ENCODE measurements at places on chromosomes 11 and 22.
A peak's percentile ranks its signal among the peaks of the same experiment; 100 is the strongest.

- no peaks in the 10 kb centered on the region for H3K36me3 ChIP-seq
- peaks cover 81% of the 10 kb centered on the region for H3K27me3 ChIP-seq
- no peak within 1 kb of the TSS for H3K27ac ChIP-seq
- peaks cover 5% of the 10 kb centered on the region for H3K4me1 ChIP-seq
- peak; percentile 85 for DNase-seq
- peak within 1 kb of the TSS; percentile 41 for H3K4me3 ChIP-seq
Measured at GRCh38 chr11:13008625-13009475, at the start of gene RASSF10. Gene RASSF10 (plus strand): TSS chr11:13009316. CDS start chr11:13009577, 261 bp downstream.

GRCh38 chr11:121489823-121490222 lies 37.1 kb upstream of the SORL1-AS1 start:
- DNase-seq: no peak
- peaks cover 6% of the 10 kb centered on the region for H3K36me3 ChIP-seq
- H3K4me3 ChIP-seq: no peak overlapping the region
- no peaks in the 10 kb centered on the region for H3K4me1 ChIP-seq

- no peak overlapping the region for H3K27ac ChIP-seq
- no peak overlapping the region for H3K4me3 ChIP-seq
- DNase-seq: no peak
- peaks cover 42% of the 10 kb centered on the region for H3K27me3 ChIP-seq
Measured at GRCh38 chr22:20386336-20386735, 7.6 kb upstream of the ZNF74 start.

DNA sequence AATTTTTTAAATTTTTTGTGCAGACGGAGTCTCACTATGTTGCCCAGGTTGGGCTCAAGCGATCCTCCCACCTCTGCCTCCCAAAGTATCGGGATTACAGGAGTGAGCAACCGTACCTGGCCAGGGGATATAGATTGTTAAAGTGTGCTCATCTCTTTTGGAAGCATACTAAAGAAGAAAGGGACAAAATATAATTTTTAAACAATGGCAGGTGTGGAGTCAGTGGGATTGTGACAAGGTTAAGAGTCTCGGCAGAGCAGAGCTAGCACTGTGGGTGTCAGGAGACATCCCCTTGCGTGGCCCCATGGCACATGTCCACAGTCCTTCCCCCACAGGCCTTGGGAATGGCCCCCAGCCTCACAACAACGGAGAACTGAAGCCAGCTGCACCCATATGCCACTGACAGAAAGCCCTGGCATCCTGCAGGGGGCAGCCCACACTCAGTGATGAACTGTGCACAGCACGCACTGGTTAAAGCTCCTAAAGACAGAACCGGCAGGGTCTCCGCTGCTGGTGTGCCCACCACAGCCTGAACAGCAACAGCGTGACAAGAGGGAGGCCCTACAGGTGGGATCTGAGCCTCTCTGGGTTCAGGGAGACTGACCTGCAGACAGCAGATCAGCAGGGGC lies 29.9 kb downstream of the SERPIND1 start:
- peak; percentile 35 for DNase-seq
- H3K27ac ChIP-seq: no peak overlapping the region

GRCh38 chr11:74019860-74020259 lies 11.0 kb upstream of the UCP3 start:
- no peak for DNase-seq
- no peak overlapping the region for H3K4me3 ChIP-seq
- H3K27me3 ChIP-seq: no peaks in the 10 kb centered on the region
- H3K27ac ChIP-seq: peak overlapping the region; percentile 89

DNA sequence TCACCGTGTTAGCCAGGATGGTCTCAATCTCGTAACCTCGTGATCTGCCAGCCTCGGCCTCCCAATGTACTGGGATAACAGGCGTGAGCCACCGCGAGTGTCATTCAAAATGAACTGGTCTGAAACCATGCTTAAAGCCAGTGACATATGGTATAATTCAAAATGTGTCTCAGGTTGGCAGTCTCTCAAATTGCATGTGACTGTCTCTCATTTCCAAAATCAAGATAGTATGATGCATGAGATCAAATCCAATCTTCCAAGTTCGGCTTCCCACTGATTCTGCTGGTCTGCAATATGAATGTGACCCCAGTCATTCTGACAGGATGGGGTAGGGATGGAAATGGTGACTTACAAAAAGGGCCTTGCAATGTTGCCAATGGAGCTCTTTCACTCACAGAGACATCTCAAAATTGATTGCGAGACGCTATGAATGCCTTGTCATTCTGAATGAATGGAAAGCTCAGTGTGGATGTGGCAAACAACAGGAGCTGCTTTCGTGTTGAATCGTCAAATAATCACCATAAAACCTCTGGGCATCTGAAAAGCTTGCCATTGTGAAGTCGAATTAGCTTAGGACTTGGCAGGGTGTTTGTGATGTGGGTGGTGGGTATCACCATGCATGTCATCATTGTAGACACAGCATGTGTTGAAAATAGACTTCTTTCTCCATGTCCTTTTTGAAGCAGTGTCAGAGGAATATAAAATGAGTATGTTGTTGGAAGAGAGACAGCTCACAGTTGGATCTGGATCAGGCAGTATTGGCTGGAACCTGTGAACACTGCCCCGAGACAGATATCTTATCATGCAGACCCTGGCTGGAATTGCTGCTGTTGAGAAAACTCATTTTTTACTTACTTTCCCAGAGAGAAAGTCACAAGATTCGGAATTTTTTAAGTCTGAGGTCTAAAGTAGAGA lies 12.2 kb downstream of the SLN start:
- peaks cover 5% of the 10 kb centered on the region for H3K27me3 ChIP-seq
- no peak for DNase-seq
- no peak overlapping the region for H3K4me3 ChIP-seq
- no peak overlapping the region for H3K27ac ChIP-seq

GRCh38 chr22:33687464-33687863 lies 232.8 kb downstream of the LARGE1 start:
- H3K4me3 ChIP-seq: no peak overlapping the region
- no peak for DNase-seq
- no peak overlapping the region for H3K27ac ChIP-seq
- no peaks in the 10 kb centered on the region for H3K27me3 ChIP-seq
- no peaks in the 10 kb centered on the region for H3K4me1 ChIP-seq

GRCh38 chr11:32885556-32885955 lies 7.1 kb upstream of the QSER1 start:
- H3K36me3 ChIP-seq: no peaks in the 10 kb centered on the region
- no peak for DNase-seq
- no peak overlapping the region for H3K4me3 ChIP-seq

- peak overlapping the region; percentile 82 for H3K27ac ChIP-seq
- no peaks in the 10 kb centered on the region for H3K36me3 ChIP-seq
- DNase-seq: no peak
- H3K4me1 ChIP-seq: peaks cover 24% of the 10 kb centered on the region
Measured at GRCh38 chr22:50308986-50309600, 1.6 kb upstream of the PLXNB2 start.

DNA sequence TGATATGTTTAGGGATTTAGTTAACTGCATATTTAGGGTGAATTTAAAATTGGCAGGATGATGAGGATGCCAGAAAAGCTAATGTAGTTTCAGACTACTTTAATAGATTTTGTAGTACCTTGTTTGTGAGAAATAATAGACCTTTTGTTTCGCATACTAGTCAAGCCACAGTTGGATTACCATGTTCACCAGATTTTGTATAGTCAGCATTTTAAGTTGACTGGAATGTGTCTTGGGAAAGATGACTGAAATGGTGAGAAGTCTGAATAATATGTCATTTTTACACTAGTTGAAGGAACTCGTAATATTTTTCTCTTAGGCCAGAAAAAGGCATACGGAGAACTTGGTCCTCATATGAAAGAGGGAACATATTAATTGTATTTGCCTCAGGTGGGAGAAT lies 23.4 kb downstream of the ATM start:
- H3K27ac ChIP-seq: no peak overlapping the region
- no peaks in the 10 kb centered on the region for H3K4me1 ChIP-seq
- H3K4me3 ChIP-seq: no peak overlapping the region
- H3K27me3 ChIP-seq: no peaks in the 10 kb centered on the region
- H3K36me3 ChIP-seq: peaks cover 2% of the 10 kb centered on the region

Measured in transverse colon (tissue), 4 donors.